Camera-type eye (tissue), 1 donor: ENCODE measurements at places on chromosomes 12 and 14. TPM values are rescaled to one million over a fixed set of nuclear protein-coding genes. Genes with fewer than 3 reads are reported as not detected.

The HCAR1 gene
- total RNA-seq = 0.99 TPM

The ASIC1 gene
- total RNA-seq = 8.0 TPM

The AKAP6 gene
- 74.4 TPM for total RNA-seq

The SDR9C7 gene
- 0.38 TPM for total RNA-seq
